ENCODE measurements at places on chromosomes 16 and 17.

GRCh38 chr16:8936421-8936820 is 27.3 kb downstream of the USP7 start:
- peak; percentile 13 for DNase-seq

DNA sequence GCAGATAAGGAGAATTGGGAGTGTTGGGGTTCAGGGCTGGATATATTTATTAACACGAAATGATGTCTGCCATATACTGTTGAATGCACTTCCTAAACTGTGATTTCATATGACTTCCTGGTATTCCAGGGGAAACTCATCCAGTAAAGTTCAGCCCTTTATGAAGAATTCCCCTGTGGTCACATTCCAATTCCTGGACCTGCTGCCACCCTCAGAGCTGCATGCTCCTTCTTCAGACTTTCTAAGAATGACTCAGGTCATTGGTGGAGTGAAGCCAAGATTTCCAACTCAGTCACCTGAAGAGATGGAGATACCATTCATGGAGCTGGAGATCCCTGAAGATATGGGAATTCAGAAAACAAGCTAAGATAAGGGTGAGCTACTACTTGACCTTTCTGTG is 114.2 kb upstream of the TMEM97 start:
- DNase-seq, result no peak

GRCh38 chr17:30997842-30998241 is 27.0 kb downstream of the RNF135 start:
- DNase-seq, result no peak

DNA sequence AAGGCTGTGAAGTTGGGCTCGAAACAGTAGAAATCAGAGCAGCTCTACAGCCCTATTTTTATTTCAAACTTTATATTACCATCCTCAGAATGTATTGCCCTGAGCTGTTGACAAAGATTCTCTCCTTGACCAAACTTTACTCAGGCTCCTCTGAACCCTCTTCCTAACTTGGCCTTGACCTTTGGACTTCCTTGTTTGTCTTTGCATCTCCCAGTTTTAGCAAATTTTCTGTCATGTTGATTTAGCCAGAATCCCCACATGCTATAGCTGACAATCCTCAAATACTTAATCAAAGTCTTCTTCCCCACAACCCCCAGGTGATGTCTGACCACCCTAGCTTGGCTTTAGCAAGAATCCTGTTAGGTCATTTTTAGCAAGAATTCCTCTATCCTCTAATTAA is 87.4 kb upstream of the GRIN2A start:
- no peak for DNase-seq

DNA sequence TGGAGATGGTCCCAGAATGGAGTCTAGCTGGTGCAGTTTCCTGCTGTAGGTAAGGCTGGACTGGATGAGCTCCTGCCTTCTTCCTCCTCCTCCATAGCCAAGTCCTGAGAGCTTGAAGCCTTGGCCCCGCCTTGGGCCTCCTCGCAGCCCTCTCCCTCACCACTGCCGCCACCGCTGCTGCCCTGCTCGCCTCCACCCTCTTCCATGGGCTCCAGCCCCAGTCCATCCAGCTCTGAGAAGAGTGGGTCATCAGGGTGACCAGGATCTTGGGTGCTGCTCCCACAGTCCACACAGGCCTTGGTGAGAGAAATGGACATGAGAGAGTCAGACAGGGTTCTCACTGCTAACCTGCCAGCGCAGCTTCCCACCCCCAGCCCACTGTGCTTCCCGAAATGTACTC is 11.2 kb downstream of the PER1 start:
- no peak for DNase-seq

DNA sequence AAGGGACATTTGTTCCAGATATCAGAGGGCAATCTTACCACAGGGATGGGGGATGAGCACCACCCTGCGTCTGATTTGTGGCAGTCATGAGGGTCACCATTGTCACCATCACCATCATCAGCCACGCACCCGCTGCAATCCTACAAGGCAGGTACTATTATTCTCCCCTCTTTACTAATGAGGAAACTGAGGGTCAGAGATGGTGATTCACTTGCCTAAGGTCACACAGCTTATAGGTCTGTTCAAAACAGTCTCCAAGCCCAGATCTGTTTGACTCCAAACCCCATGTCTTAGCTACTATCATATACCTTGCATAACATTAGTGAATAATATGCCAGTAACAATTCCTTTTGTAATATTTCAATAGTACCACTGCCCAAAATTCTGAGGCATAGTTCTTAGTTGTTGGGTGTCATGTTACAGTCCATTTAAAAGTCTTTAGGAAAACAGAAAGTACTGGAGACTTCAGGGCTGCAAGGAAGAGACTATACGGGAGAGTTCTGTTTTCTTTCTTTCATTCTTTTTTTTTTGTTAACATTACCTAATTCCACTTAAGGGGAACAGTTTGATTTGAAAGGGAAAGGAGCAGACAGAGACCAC is 166.4 kb downstream of the C16orf95 start:
- no peak for DNase-seq

- no peak for DNase-seq
Observed at GRCh38 chr16:16830973-16831372, 452.0 kb downstream of the NPIPA7 start.

GRCh38 chr17:7237761-7238419 is 1.4 kb downstream of the PHF23 start:
- peak; percentile 79 for DNase-seq

- no peak for DNase-seq
Observed at GRCh38 chr17:68801335-68802247, 153.6 kb downstream of the ABCA8 start.

- DNase-seq, result no peak
Observed at GRCh38 chr16:85428168-85428898, 184.8 kb upstream of the GSE1 start.

DNA sequence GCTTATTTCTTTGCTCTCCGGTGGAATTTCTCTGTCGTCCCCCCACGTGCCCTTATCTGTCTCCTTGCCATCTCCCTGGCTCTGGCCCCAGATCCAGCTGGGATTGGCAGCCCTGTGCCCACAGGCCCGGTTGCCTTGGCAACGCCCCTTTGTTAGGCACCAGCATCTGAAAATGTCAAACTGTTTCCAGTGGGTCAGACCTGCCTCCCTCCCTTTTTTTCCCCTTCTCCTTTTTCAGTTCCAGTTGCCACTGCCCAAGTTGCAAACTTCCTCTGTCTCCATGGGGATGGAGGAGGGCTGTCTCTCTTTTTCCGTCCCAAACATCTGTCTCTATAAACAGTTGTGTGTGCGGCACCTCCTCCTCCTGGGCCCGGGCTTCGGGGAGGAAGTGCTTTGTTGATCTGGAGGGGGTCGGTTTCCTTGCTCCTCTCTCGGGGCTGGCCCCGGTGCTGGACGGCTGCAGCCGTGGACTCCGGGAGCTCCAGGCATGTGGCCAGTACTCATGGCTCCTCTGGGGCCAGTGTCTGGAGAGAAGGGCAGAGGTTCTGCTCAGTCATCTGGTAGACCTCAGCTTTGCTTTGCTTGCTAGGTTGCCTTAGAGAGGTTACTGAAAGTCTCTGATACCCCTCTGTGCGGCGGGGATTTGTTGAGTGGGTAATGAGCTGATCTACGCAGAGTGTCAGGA is 35.3 kb downstream of the SOCS3 start:
- DNase-seq, result no peak

GRCh38 chr16:1859650-1860049 is 12.3 kb downstream of the MEIOB start:
- no peak for DNase-seq

- no peak for DNase-seq
Observed at GRCh38 chr17:29563816-29564215, 3.0 kb downstream of the ABHD15 start.

GRCh38 chr17:3964203-3965117 is at the start of gene ATP2A3:
ATP2A3 (minus strand) TSS chr17:3964437; CDS start chr17:3964291, 146 bp downstream.
- no peak for DNase-seq

- DNase-seq, result peak; percentile 5
Observed at GRCh38 chr17:45705123-45706009, 78.8 kb upstream of the CRHR1 start.

DNA sequence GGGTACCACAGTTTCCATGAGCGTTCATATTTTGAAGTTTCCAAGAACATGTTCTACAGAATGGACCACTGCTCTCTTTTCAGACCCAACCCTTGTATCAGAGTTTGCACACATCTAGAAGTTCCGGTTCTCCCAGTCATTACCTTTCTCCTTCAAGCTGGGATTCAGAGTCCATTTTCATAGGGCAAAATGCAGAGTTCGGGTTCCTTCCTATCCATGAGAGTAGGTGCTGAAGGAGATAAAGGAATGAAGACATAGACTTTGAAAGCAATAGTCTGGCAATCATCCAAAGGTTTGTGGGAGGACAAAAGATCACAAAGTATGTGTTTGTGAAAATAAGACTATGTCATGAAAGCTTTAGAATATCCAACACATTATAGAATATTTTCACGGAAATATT is 699.6 kb downstream of the MAF start:
- DNase-seq, result no peak

- DNase-seq, result no peak
Observed at GRCh38 chr16:77555791-77556190, 121.0 kb upstream of the ADAMTS18 start.

- no peak for DNase-seq
Observed at GRCh38 chr17:36507266-36507665, 20.8 kb downstream of the ZNHIT3 start.

GRCh38 chr17:15462976-15463772 is 4.2 kb downstream of the CDRT4 start:
- DNase-seq, result no peak

GRCh38 chr17:39643271-39643670 is 6.3 kb downstream of the STARD3 start:
- no peak for DNase-seq

GRCh38 chr17:14295676-14296075 is 5.2 kb upstream of the HS3ST3B1 start:
- no peak for DNase-seq

- DNase-seq, result peak; percentile 21
Observed at GRCh38 chr16:67719778-67720144, 645 bp upstream of the GFOD2 start.

DNA sequence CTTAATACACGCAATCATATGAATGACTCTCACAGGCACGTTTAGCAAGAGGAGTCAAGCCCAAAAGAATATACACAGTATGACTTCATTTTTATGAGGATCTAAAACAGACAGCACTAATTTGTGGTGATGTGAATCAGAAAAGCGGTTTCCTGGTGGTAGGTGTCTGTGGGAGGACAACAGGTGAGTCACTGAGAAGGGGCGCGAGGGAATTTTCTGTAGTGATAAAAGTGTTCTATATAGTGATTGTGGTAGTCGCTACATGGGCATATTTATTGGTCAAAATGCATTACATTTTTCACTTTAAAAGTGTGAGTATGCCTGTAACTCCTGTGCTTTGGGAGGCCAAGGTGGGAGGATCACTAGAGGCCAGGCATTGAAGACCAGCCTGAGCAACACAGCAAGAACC is 7.6 kb upstream of the TNRC6A start:
- DNase-seq, result no peak

DNA sequence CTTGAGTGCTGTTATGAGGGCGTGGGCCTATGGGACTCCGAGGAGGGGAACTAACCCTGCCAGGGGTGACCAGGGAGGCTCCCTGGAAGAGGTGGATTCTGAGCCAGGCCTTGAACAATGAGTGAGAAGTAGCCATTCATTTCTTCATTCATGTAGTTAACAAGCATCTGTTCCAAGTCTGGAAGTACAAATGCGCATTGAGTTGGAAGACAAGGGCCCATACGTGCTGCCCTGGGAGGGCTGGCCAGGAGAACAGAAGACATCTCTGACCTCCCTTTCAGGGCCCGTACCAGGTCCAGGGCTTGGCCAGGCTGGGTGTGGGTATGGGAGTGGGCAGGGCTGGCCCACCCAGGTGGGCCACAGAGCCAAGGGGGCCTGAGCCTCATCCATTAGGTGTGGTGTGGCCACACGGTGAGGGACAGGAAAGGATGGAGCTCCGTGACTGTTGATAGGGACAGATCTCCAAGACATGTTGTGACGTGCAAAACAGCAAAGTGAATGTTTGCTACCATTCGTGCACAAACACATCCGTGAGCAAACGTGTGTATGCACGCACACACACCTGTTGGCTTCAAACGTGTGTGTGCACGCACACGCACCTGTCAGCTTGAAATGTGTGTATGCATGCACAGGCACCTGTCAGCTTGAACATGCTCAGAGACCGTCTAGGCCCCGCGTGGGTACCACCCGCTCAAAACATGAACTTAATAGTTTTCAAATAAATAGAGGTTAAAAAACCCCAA is 46.8 kb downstream of the ZDHHC7 start:
- DNase-seq, result no peak

GRCh38 chr16:26667307-26667706 is 399.4 kb upstream of the C16orf82 start:
- DNase-seq, result no peak

DNA sequence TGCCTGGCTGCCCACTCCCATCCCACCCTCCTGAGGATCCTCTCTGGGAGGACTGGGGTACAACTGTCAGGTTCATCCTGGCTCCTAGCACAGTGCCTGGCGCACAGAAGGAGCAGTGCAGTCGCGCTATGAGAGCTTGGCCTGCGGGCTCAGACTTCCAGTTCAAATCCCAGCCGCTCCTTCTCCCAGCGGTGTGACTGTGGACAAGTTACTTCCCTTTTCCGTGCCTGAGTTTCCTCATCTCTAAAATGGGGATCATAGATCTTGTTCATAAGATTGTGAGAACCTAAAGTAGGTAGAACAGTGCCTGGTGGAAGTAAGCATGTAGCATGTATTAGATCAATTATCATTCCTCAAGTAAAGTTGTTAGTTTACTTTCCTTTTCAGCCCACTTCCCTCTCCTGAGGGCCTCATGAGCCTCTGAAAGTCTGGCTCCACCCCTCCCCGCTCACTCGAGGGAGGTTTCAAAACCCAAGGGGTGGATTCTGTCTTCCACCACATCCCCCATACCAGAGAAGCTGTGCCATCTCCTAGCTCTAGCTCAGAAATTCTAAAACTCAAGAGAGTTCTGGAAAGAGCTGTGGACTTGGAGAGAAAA is 19.9 kb upstream of the COL1A1 start:
- no peak for DNase-seq

DNA sequence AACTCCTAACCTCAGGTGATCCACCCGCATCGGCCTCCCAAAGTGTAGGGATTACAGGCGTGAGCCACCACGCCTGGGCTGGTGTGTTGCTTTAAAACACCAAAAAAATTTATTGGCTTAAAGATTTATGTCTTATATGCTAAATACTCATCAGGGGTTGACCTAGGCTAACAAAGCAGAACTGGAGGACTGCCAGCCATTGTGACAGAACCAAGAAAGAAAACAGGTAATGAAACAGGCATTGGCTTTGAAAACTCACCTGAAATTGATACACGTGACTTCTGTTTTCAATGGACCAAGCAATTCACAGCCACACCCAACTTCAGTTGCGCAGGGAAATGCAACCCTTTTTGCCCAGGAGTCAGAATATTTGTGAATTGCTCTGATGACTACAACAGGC is 4.9 kb upstream of the PHAF1 start:
- peak; percentile 82 for DNase-seq
